ENCODE measurements at places on chromosomes 7 and 10. TPM values are rescaled to one million over a fixed set of nuclear protein-coding genes. Genes with fewer than 3 reads are reported as not detected.

NRCAM gene
- 0.78 TPM for total RNA-seq

LRGUK gene
- 0.20 TPM for total RNA-seq

COMTD1 gene
- 11.0 TPM for total RNA-seq

ANKRD61 gene
- total RNA-seq: not detected

FOXL3 gene
- total RNA-seq: not detected

SPDYE6 gene
- total RNA-seq: not detected

ANTXRL gene
- total RNA-seq: not detected

TDRD1 gene
- 3.3 TPM for total RNA-seq

TRPV5 gene
- not detected for total RNA-seq

NUTM2E gene
- total RNA-seq: not detected

MYOZ1 gene
- not detected for total RNA-seq

IGF2BP3 gene
- 16.5 TPM for total RNA-seq

FFAR4 gene
- not detected for total RNA-seq

LOXL4 gene
- 7.2 TPM for total RNA-seq

NOS3 gene
- total RNA-seq: 3.9 TPM

EVX1 gene
- not detected for total RNA-seq

HOXA3 gene
- 6.1 TPM for total RNA-seq

CALML5 gene
- not detected for total RNA-seq

H2BK1 gene
- total RNA-seq: not detected

PILRA gene
- 0.39 TPM for total RNA-seq

GLRX3 gene
- total RNA-seq: 86.0 TPM
